Vagina (tissue), 2 donors: ENCODE measurements at places on chromosomes 5 and 9. TPM values are rescaled to one million over a fixed set of nuclear protein-coding genes. Genes with fewer than 3 reads are reported as not detected.

The CMBL gene
- 5.9 TPM for total RNA-seq

The MRPS2 gene
- 50.1 TPM for total RNA-seq

DNA sequence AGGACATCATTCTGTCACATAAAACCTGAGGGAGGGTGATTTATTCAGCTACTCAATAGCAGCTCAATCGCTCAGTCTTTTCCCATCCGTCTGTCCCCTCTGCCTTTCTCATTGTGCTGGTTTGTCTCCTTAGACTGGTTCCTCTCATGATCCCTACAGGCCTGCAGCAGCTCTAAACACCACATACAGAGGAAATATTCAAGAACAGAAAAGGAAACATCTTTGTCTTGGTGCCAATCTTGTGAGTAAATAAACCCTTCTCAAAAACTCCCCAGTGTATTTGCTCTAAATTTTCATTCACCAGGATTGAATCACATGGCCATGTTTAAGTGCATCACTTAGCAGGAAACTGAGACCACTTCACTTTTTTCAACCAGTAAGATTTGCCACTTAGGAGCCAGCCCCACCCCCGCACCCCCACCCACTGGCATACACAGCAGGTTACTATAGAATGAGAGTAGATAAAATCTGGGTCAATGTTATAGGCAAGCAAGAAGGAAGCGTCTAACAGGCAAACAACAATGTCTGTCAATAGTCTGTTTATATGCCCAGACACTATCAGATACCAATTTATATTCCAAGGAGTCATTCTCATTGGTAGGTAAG, 895.5 kb upstream of the DMAC1 start:
- no peaks in the 10 kb centered on the region for H3K27me3 ChIP-seq
- no peak overlapping the region for H3K27ac ChIP-seq
- H3K36me3 ChIP-seq = no peaks in the 10 kb centered on the region
- DNase-seq = no peak
- H3K4me1 ChIP-seq = no peaks in the 10 kb centered on the region

GRCh38 chr5:112012104-112012503, 255.1 kb upstream of the NREP start:
- H3K27me3 ChIP-seq = no peaks in the 10 kb centered on the region
- H3K4me3 ChIP-seq = no peak overlapping the region
- no peak overlapping the region for H3K27ac ChIP-seq
- no peaks in the 10 kb centered on the region for H3K4me1 ChIP-seq
- DNase-seq = no peak

The DBN1 gene
- total RNA-seq = 69.0 TPM

GRCh38 chr9:36855448-36856315, 178.4 kb downstream of the PAX5 start:
- no peaks in the 10 kb centered on the region for H3K36me3 ChIP-seq
- H3K4me1 ChIP-seq = peaks cover 5% of the 10 kb centered on the region
- H3K27me3 ChIP-seq = no peaks in the 10 kb centered on the region
- no peak overlapping the region for H3K27ac ChIP-seq
- no peak for DNase-seq

The HAVCR2 gene
- total RNA-seq = 4.4 TPM

DNA sequence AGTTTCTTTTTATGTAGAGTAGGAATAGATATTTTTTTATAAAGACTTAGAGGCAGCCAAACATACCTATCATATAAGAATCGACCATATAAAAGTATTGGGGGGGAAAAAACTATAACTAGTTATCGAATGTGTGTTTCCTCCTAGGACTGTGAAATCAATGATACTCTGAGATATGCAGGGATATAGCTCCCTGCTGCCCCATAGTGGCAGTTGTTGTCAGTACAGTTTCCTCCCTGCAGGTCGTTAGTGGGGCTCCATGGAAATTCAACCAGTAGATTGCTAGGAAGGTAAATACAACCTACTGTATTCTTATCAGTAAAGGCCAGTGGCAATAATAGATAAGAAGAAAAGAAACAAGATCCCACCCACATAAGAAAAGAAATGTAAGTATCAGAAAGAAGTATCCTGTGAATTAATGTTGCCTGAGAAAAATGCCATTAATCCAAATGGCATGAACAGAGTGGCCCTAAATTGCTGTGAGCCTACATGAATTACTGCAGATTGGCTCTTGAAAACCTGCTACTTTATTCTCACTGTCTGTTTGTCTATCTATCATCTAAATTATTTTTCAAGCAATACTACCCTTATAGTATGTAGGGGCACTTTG, 136.9 kb upstream of the FBN2 start:
- no peak for DNase-seq
- no peak overlapping the region for H3K27ac ChIP-seq
- no peaks in the 10 kb centered on the region for H3K27me3 ChIP-seq
- H3K36me3 ChIP-seq = no peaks in the 10 kb centered on the region
- H3K4me1 ChIP-seq = no peaks in the 10 kb centered on the region

DNA sequence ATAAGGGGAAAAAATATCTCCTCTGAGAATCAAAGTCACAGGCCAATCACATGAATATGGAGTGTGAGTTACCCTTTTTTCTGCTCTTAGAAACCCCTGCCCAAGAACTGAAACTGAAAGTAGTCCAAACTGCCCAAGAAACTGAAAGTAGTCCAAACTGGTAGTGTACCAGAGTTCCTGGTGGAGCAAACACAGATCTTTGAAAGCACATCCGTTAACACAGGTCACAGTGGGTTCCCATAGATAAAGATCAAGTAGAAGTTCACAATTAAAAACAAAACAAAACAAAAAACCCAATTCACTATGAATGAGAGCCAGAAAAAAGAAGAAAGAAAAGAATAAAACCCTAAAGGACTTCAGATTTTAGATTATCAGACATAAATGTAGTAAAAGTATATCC, 332.4 kb upstream of the EFNA5 start:
- no peak for DNase-seq
- no peaks in the 10 kb centered on the region for H3K27me3 ChIP-seq
- no peaks in the 10 kb centered on the region for H3K4me1 ChIP-seq
- no peak overlapping the region for H3K27ac ChIP-seq

DNA sequence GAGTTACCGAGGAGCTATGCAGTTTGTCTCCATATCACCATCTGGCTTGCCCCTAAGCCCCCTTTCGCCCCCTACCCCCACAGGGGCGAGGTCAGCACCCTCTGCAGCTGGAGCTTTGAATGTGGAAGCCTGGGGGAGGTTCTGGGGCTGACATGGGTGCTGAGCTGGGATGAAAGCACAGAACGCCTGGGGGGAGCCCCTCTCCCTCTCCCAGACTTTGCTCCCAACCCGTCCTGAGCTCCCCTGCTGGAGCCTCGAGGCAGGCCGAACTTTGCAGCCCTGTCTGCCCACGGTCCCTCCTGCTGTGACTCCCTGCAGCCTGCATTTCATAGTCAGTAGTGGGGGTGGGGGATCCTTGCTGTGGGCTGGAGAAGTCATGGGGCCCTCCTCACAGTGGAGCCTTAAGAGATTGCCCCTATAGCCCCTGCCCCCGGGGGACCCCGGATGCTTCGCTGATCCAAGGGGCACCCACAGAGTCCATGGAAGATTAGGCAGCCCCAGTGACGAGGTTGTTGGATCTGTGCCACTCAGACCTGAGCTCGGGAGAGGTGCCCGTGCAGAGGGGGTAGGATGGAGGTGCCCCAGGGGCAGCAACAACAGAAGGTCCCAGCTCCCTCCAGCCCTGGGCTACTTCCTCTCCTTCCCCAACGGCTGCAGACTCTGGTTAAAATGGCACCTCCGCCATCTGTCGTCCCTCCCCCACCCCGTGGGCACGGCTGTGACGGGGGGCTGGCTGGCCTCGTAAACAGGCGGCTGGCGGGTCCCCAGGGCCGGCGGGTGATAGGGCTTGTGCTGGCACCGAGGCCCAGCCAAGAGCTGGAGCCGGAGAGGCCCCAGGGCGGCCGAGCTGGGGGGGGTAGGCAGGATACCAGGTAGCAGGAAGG, 162.0 kb downstream of the C9orf50 start:
- H3K36me3 ChIP-seq = no peaks in the 10 kb centered on the region
- peaks cover 68% of the 10 kb centered on the region for H3K4me1 ChIP-seq
- H3K27ac ChIP-seq = peak overlapping the region; percentile 100
- no peak overlapping the region for H3K4me3 ChIP-seq

GRCh38 chr5:7856855-7857254, 5.9 kb upstream of the CFAP90 start:
- H3K27me3 ChIP-seq = no peaks in the 10 kb centered on the region
- no peak overlapping the region for H3K4me3 ChIP-seq
- H3K27ac ChIP-seq = no peak overlapping the region
- H3K4me1 ChIP-seq = peaks cover 10% of the 10 kb centered on the region
- H3K36me3 ChIP-seq = peaks cover 27% of the 10 kb centered on the region
- DNase-seq = no peak

DNA sequence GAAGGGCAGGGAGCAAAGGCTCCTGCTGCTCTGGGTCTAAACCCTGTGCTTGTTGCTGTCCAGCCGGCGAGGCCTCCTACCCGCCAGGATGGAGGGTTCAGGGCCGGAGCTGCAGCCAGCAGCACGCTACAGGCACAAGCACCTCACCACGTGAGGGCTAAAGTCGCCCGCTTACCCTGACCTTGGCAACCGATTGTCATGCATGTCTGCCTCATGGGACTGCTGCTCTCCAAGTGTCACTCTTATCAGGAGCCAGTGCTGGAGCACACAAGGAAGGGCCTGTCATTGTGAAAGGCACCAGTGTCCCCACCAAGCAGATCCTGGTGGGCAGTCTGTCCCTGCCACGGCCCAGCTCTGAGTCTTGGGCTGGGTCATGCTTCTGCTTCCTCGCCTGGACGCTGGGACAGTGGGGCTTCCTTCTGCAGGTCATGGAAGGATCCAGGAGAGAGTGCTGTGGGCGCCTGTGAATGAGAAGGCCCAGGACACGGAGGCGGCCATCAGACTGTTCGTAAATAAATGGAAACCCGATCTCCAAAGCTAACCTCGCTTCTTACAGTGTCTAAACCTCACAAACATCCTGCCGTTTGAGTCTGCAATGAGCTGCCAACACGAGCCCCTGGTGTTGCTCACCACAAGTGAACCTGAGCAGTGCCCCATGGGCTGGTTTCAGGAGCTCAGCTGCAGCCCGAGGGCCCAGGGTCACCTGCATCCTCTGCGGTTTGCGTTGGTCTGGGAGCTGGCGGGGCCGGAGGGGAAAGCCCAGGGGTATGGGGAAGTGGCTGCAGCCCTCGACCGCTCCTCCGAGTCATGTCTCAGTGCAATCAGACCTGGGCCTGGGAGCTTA, 58.2 kb upstream of the RXRA start:
- no peak overlapping the region for H3K27ac ChIP-seq
- no peaks in the 10 kb centered on the region for H3K27me3 ChIP-seq
- H3K36me3 ChIP-seq = no peaks in the 10 kb centered on the region
- DNase-seq = no peak
- H3K4me1 ChIP-seq = no peaks in the 10 kb centered on the region

The PDE8B gene
- total RNA-seq = 5.9 TPM

DNA sequence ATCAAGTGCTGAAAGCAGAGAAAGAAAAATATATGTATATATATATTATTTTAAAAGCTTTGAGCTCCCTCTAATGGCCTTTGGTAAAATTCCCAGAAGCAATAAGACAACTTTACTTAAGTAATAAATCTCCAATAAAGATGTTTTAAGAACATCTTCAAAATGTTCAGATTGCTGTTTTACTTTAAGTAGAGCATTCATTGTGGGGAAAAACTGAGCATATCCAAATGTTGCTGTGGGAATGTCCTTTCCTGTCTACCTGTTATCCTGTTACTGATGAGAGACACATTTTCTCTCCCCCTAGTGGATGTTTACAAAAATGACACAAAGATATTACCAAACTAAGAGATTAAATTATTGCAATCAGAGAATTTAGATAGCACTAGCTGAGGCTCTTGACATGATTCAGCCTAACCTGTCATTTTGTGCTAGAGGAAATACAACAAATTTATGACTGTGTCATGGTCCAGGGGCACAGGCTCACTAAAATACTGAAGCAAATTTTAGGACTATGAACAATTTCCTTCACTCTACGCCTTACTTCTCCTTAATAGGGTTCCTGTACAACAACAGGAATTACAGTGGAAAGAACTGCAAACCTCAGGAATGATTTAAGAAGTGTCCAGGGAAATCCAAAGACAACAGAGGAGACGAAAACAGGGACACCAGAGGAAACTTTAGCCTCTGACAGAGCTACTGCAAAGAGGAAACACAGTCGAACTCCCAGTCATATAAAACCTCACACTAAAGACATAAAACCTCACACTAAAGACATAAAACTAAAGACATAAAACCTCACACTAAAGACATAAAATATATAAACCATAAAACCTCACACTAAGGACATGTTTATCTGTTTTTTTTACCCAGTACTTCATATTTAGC, 24.3 kb upstream of the PRRC1 start:
- no peak for DNase-seq
- no peaks in the 10 kb centered on the region for H3K36me3 ChIP-seq
- no peak overlapping the region for H3K4me3 ChIP-seq
- H3K27ac ChIP-seq = no peak overlapping the region
- no peaks in the 10 kb centered on the region for H3K4me1 ChIP-seq

DNA sequence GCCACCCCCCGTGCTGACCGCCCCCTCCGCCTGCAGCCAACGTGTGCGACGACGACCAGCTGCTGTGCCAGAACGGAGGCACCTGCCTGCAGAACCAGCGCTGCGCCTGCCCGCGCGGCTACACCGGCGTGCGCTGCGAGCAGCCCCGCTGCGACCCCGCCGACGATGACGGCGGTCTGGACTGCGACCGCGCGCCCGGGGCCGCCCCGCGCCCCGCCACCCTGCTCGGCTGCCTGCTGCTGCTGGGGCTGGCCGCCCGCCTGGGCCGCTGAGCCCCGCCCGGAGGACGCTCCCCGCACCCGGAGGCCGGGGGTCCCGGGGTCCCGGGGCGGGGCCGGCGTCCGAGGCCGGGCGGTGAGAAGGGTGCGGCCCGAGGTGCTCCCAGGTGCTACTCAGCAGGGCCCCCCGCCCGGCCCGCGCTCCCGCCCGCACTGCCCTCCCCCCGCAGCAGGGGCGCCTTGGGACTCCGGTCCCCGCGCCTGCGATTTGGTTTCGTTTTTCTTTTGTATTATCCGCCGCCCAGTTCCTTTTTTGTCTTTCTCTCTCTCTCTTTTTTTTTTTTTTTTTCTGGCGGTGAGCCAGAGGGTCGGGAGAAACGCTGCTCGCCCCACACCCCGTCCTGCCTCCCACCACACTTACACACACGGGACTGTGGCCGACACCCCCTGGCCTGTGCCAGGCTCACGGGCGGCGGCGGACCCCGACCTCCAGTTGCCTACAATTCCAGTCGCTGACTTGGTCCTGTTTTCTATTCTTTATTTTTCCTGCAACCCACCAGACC, 80.2 kb downstream of the NTNG2 start:
- H3K36me3 ChIP-seq = no peaks in the 10 kb centered on the region
- peak overlapping the region; percentile 63 for H3K27ac ChIP-seq
- no peaks in the 10 kb centered on the region for H3K27me3 ChIP-seq
- DNase-seq = no peak

DNA sequence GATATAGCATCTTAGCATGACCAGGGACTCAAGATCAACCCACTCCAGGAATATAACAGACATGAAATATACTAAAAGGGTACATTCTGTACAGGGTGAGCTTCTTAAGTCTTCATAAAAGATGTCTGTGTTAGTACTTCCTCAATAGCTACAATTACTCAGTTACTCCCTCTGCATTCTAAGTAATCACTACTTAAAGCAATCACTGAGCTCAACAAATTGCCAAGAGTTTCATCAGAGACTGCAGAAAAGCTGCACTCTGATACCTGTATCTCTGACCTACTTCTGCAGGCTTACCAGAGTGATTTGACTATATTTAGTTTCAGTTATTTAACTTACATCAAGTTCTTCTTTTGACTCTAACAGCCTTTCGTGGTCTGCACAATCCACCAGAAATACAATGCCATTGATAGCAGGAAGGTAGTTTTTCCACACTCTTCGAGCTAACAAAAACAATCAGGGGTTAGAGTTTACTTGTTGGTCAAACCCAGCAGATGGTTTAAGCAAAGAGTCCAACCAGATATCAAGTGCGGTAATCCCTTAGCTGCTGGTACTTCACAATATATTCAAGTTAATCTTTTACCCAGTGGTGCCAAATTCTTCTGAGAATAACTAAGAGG, 23.3 kb downstream of the SAR1B start:
- DNase-seq = no peak
- no peak overlapping the region for H3K27ac ChIP-seq
- H3K36me3 ChIP-seq = no peaks in the 10 kb centered on the region
- H3K27me3 ChIP-seq = no peaks in the 10 kb centered on the region
- H3K4me1 ChIP-seq = no peaks in the 10 kb centered on the region
